ENCODE measurements at places on chromosomes 4 and X. TPM values are rescaled to one million over a fixed set of nuclear protein-coding genes. Genes with fewer than 3 reads are reported as not detected.

DNA sequence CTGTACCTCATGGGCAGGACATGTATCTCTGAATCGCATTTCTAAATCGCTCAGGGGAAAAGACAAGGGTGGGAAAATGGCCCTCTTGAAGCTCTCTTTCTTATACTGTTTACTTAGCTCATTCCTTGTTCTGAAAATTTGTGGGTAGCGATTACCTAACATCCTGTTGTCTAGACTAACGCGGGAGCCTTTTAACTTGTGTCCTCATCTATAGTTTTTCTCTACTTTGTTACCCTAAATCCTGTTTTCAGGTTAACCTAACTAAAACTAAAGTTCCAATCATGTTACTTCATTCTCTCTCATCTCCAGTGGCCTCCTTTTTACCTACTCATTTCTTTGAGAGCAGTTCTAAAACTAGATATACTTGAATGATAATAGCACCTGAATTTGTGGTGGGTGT, 45.0 kb downstream of the SNX25 start:
- DNase-seq = no peak
- H3K4me1 ChIP-seq = peaks cover 76% of the 10 kb centered on the region
- H3K27ac ChIP-seq = no peak overlapping the region
- H3K36me3 ChIP-seq = peaks cover 2% of the 10 kb centered on the region
- H3K4me3 ChIP-seq = peak overlapping the region; percentile 20
- H3K27me3 ChIP-seq = no peaks in the 10 kb centered on the region

The SLC16A2 gene
- 0.30 TPM for total RNA-seq

- H3K4me3 ChIP-seq = no peak overlapping the region
- H3K36me3 ChIP-seq = peaks cover 2% of the 10 kb centered on the region
- no peak for DNase-seq
- H3K27me3 ChIP-seq = peaks cover 15% of the 10 kb centered on the region
- H3K27ac ChIP-seq = no peak overlapping the region
Measured at GRCh38 chrX:12825801-12826200, 34.6 kb downstream of the PRPS2 start.

DNA sequence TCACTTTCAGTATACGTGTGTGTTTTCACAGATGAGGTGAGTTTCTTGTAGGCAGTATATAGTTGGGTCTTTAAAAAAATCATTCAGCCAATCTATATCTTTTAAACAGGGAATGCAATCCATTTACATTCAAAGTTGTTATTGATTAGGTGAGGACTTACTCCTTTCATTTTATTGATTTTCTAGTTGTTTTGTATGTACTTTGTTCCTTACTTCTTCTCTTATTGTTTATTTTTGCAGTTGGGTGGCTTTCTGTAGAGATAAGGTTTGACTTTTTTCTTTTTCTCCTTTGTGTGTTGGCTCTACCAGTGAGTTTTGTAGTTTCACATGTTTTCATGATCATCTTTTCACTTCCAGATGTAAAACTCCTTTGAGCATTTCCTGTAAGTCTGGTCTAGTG, 83.1 kb downstream of the MAGED1 start:
- H3K4me3 ChIP-seq = no peak overlapping the region
- no peak for DNase-seq
- no peaks in the 10 kb centered on the region for H3K4me1 ChIP-seq
- peaks cover 50% of the 10 kb centered on the region for H3K27me3 ChIP-seq
- no peaks in the 10 kb centered on the region for H3K36me3 ChIP-seq

- H3K36me3 ChIP-seq = peaks cover 25% of the 10 kb centered on the region
- H3K27me3 ChIP-seq = no peaks in the 10 kb centered on the region
- H3K4me3 ChIP-seq = peak overlapping the region; percentile 15
- peaks cover 43% of the 10 kb centered on the region for H3K4me1 ChIP-seq
- DNase-seq = no peak
Measured at GRCh38 chr4:146486565-146486964, 35.2 kb downstream of the SLC10A7 start.

- H3K27me3 ChIP-seq = peaks cover 26% of the 10 kb centered on the region
- no peaks in the 10 kb centered on the region for H3K36me3 ChIP-seq
Measured at GRCh38 chrX:11472381-11472780, 179.2 kb downstream of the AMELX start.

Measured in activated T-cell treated with anti-CD3 and anti-CD28 coated beads, Interleukin-2, amount 50 U/mL, for 72 hours (primary cell).